ENCODE measurements at places on chromosomes 13 and 19. TPM values are rescaled to one million over a fixed set of nuclear protein-coding genes. Genes with fewer than 3 reads are reported as not detected.

DNA sequence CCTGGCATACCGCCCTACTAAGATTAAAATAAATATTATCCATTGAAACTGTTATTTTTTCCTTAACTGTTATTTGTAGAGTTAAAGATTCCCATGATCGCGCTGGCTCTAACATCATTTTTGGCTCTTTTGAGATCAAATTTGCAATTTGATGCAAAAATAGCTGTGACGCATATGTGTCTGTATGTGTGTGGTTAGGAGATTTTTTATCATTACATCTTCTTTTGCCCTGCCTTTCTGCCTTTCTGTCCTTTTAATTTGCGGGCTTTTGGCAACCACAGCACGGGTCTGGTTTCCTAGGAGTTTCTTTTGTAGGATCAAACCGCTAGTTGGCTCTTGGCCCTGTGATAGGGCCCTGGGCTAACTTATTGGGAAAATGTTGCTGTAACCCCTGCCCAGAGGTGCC, 37.3 kb upstream of the ALOX5AP start:
- DNase-seq = no peak
- H3K4me1 ChIP-seq = peaks cover 25% of the 10 kb centered on the region
- H3K27me3 ChIP-seq = no peaks in the 10 kb centered on the region
- H3K4me3 ChIP-seq = no peak overlapping the region

DNA sequence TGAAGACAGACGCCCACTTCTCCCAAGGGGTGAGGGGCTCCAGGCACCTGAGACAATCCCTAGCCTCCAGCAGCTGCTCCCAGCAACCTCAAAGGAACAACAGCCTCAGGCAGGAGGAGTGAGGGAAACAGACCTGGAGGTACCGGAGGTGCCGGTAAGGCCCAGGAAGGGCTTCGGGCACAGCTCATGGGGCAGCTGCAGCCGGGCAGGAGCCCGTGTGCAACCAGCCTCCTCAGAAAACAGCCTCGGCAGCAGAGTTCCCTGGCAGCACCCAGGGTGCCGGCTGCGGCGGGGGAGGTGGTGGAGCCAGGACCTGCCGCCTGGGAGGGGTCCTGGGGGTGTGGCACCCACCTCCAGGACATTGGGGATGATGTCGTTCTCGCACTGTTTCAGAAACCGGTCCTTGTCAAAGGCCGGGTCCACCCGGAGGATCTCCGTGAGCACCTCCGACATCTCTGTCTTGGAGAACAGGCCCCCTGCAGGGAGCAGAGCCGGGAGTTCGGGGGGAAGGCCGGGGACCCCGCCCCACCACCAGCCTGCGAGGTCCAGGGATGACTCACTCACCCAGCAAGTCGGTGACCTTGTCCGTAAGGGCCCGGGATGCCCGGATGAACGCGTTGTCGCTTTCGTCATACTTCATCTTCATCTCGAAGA, 6.5 kb upstream of the CTXN1 start:
- peak overlapping the region; percentile 44 for H3K27ac ChIP-seq
- no peak for DNase-seq
- H3K36me3 ChIP-seq = peaks cover 71% of the 10 kb centered on the region
- H3K4me1 ChIP-seq = peaks cover 27% of the 10 kb centered on the region
- H3K4me3 ChIP-seq = no peak overlapping the region

DNA sequence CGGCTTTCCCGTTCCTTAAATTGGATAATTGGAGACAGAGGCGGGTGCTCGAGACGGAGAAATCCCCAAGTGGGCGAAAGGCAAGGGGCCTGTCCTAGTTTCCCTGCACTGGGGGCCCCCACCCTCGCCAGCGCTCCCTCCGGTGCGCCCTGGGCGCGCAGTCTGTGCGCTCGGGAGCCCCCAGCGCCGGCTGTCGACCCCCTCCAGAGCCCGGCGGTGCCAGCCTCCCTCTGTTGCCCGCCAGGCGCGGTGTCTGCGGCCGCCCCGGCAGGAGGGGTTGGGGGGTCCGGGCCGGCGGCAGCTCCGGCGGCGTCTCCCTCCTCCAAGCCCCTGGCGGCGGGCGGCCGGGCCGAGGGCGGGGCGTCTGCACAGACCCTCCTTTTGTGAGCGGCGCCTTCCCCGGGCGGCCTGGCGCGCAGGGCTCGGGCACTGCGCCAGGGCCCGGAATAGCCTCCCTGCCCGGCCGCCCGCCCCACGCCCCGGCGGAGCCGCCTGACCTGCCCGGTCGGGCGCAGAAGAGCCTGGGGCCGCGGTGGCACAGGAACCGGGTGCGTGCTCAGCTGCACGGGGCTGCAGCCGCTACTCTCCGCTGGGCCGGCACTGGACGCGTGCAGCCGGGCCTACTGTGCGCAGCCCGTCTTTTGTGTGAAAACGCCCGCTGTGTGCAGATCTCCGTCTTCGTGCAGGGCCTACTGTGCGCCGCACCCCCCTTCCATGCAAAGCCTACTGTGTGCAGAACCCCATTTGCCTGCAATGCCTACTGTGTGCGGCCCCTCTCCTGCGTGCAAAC, 13.2 kb downstream of the GADD45B start:
- peaks cover 5% of the 10 kb centered on the region for H3K4me1 ChIP-seq
- no peak for DNase-seq
- no peak overlapping the region for H3K27ac ChIP-seq
- H3K36me3 ChIP-seq = no peaks in the 10 kb centered on the region
- no peak overlapping the region for H3K4me3 ChIP-seq

GRCh38 chr13:40456979-40457553, 209.4 kb downstream of the FOXO1 start:
- no peaks in the 10 kb centered on the region for H3K4me1 ChIP-seq
- no peak overlapping the region for H3K27ac ChIP-seq
- DNase-seq = no peak
- no peaks in the 10 kb centered on the region for H3K27me3 ChIP-seq
- H3K36me3 ChIP-seq = no peaks in the 10 kb centered on the region
- H3K4me3 ChIP-seq = no peak overlapping the region

- H3K27ac ChIP-seq = no peak overlapping the region
- no peaks in the 10 kb centered on the region for H3K27me3 ChIP-seq
- no peaks in the 10 kb centered on the region for H3K4me1 ChIP-seq
- no peak overlapping the region for H3K4me3 ChIP-seq
- no peaks in the 10 kb centered on the region for H3K36me3 ChIP-seq
- no peak for DNase-seq
Measured at GRCh38 chr13:59345311-59345710, 818.4 kb downstream of the DIAPH3 start.

- no peaks in the 10 kb centered on the region for H3K4me1 ChIP-seq
- H3K36me3 ChIP-seq = no peaks in the 10 kb centered on the region
- H3K27ac ChIP-seq = no peak within 1 kb of the TSS
- H3K4me3 ChIP-seq = no peak within 1 kb of the TSS
Measured at GRCh38 chr19:50969413-50969760, at the start of gene KLK6. Gene KLK6, minus strand, starts transcription at chr19:50969591. Its CDS starts 1,487 bp downstream, at chr19:50968104.

DNA sequence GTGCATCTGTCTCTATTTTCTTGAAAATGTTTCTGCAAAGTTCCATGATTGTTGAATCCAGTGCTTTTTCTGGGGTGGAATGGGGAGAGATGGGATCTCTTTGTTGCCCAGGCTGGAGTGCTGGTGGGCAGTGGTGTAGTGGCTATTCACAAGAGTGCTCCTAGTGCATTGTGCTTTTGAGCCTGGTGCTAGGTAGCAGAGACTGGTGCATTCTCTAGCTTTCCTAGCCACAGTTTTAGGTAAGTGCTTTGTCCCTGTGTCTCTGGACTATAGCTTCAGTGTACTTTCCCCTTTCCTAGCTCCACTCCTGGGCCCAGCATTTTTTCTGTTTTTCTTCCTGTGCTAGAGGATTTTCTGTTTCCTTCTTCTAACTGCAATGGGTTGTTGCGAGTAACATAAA, 825.6 kb downstream of the SLITRK6 start:
- no peak overlapping the region for H3K27ac ChIP-seq
- no peak overlapping the region for H3K4me3 ChIP-seq
- H3K36me3 ChIP-seq = no peaks in the 10 kb centered on the region
- no peaks in the 10 kb centered on the region for H3K27me3 ChIP-seq
- H3K4me1 ChIP-seq = no peaks in the 10 kb centered on the region

- H3K4me3 ChIP-seq = no peak overlapping the region
- no peak for DNase-seq
- peaks cover 39% of the 10 kb centered on the region for H3K4me1 ChIP-seq
- H3K36me3 ChIP-seq = peaks cover 28% of the 10 kb centered on the region
Measured at GRCh38 chr19:17311455-17312188, 2.3 kb downstream of the DDA1 start.

- no peak overlapping the region for H3K27ac ChIP-seq
- DNase-seq = no peak
- no peak overlapping the region for H3K4me3 ChIP-seq
Measured at GRCh38 chr13:40192452-40192851, 474.0 kb downstream of the FOXO1 start.

DNA sequence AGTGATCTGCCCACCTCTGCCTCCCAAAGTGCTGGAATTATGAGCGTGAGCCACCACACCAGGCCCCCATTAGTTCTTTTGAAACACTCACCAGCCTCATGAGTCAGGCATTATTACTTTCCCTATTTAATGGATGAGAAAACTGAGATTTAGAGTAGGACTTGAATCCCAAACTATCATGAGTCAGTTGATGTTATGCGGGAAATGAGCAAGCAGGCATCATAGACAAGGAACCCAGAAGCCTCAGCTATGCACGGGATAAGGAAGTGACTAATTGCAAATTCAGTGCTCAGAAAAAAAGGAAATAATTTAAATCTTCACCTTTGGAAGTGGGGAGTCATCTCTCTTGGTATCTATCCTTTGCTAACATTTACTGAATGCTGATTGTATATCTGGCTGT, 217.5 kb downstream of the ABCC4 start:
- H3K27me3 ChIP-seq = no peaks in the 10 kb centered on the region
- no peaks in the 10 kb centered on the region for H3K36me3 ChIP-seq
- no peak for DNase-seq
- H3K4me3 ChIP-seq = no peak overlapping the region
- H3K4me1 ChIP-seq = no peaks in the 10 kb centered on the region

- H3K4me3 ChIP-seq = no peak overlapping the region
- H3K27me3 ChIP-seq = no peaks in the 10 kb centered on the region
- H3K36me3 ChIP-seq = no peaks in the 10 kb centered on the region
- H3K4me1 ChIP-seq = no peaks in the 10 kb centered on the region
- DNase-seq = no peak
- no peak overlapping the region for H3K27ac ChIP-seq
Measured at GRCh38 chr13:42170029-42170428, 101.9 kb upstream of the AKAP11 start.

- no peak overlapping the region for H3K27ac ChIP-seq
- peaks cover 12% of the 10 kb centered on the region for H3K27me3 ChIP-seq
- DNase-seq = no peak
- no peaks in the 10 kb centered on the region for H3K36me3 ChIP-seq
- no peaks in the 10 kb centered on the region for H3K4me1 ChIP-seq
Measured at GRCh38 chr13:24685314-24685713, 5.1 kb downstream of the ATP12A start.

GRCh38 chr13:113736258-113736731, 22.7 kb upstream of the TMEM255B start:
- no peaks in the 10 kb centered on the region for H3K36me3 ChIP-seq
- H3K27ac ChIP-seq = no peak overlapping the region
- H3K4me3 ChIP-seq = no peak overlapping the region

- H3K36me3 ChIP-seq = no peaks in the 10 kb centered on the region
- no peaks in the 10 kb centered on the region for H3K27me3 ChIP-seq
- H3K4me1 ChIP-seq = no peaks in the 10 kb centered on the region
- no peak for DNase-seq
- no peak overlapping the region for H3K4me3 ChIP-seq
- no peak overlapping the region for H3K27ac ChIP-seq
Measured at GRCh38 chr13:69202996-69203395, 904.6 kb upstream of the ATXN8OS start.

DNA sequence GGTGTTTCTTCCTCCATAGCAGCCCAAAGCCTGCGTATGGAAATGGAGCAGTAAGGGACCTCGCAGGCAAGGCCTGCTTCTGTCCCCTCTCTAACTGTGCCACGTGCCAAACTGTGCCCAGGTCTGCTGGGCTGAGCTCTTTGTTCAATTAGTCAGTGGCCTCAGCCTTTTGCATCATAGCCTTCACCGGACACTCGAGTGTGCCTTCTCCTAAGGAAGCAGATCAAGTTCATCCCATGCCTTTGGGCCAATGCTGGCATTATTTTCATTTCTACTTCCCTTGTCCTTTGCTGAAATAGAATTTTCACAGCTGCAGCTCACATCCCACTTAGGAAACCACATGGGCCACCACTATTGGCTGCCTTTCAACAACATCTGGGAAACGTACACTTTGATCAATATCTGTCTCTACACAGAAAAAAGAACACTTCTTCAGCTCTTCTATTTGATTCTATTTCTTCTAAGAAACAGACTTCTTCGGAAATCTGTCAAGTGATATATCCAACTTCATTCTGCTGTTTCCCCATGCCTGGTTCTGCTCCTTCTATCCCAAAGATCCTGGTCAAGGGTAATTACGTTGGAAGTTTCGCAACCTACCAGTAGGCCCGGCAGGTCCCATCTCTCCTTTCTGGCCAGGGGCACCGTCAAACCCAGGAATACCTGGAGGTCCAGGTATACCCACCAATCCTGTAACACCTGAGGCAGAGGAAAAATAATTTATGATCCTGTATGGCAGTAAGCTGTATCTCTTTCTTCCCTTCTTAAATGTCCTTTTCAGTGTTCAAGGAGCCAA, 143.9 kb downstream of the COL4A1 start:
- no peak overlapping the region for H3K4me3 ChIP-seq
- no peak overlapping the region for H3K27ac ChIP-seq
- H3K27me3 ChIP-seq = no peaks in the 10 kb centered on the region
- peaks cover 41% of the 10 kb centered on the region for H3K36me3 ChIP-seq

- H3K27ac ChIP-seq = no peak overlapping the region
- H3K27me3 ChIP-seq = no peaks in the 10 kb centered on the region
- DNase-seq = no peak
- no peak overlapping the region for H3K4me3 ChIP-seq
- H3K36me3 ChIP-seq = no peaks in the 10 kb centered on the region
- peaks cover 14% of the 10 kb centered on the region for H3K4me1 ChIP-seq
Measured at GRCh38 chr19:33245948-33246708, 20.5 kb upstream of the SLC7A10 start.

DNA sequence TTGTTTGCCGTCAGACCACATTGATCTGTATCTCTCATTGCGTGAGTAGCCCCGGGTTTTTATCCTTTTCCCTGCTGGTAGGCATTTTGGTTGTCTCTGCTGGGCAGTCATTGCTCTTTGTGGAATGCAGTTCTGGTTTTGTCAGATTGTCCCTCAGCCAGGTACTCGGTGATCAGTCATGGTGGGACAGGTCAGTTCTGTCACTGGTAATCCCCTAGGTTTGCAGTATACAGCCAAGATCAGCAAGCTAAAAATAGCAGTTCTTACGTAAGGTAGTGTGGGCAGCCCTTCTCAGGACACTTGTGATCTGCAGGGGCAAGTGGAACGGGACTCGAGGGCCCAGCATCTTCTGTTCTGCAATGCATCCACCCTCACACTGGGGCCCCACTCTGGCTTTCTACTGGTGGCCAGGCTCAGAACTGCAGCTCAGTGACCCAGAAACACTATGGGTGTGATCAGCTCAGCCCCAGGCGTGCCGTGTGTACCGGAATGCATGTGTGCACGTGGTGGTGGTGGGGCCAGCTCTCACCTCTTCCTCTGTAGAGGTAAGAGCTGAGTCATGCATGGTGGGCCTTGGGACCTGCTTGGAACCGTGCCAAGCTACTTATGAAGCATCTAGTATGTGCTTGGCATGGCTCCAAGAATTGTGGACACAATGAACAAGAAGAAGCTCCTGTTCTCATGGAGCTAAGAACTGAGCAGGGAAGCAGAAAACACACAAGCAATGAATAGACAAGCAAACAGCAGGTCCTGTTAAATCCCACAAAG, 6.3 kb downstream of the PLEKHF1 start:
- H3K4me3 ChIP-seq = no peak overlapping the region
- peaks cover 7% of the 10 kb centered on the region for H3K4me1 ChIP-seq
- no peak overlapping the region for H3K27ac ChIP-seq

LHFPL6 gene
- total RNA-seq = 65.7 TPM

ZNF302 gene
- 33.3 TPM for total RNA-seq

YIPF2 gene
- 54.5 TPM for total RNA-seq

ZNF135 gene
- total RNA-seq = 3.2 TPM

VSIG10L gene
- 3.0 TPM for total RNA-seq

ZNF112 gene
- 9.8 TPM for total RNA-seq

DMKN gene
- total RNA-seq = 9.3 TPM
